Progenitor cell of endocrine pancreas (in vitro differentiated cells): ENCODE measurements at places on chromosomes 2 and 18. TPM values are rescaled to one million over a fixed set of nuclear protein-coding genes. Genes with fewer than 3 reads are reported as not detected.

DNA sequence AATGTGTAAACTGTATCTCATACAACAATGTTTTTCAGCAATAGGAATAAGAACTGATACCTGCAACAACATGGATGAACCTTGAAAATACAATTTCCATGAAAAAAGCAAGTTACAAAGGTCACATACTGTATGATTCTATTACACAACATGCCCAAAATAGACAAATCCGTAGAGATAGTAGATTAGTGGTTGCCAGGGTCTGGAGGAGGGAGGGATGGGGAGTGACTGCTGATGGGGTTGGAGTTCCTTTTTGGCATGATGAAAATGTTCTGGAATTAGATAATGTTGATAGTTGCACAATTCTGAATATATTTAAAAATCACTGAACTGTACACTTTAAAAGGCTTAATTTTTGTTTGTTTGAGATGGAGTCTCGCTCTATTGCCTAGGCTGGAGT is 33.8 kb downstream of the UBXN4 start:
- peaks cover 39% of the 10 kb centered on the region for H3K36me3 ChIP-seq
- no peak overlapping the region for H3K27ac ChIP-seq
- no peak overlapping the region for H3K4me3 ChIP-seq
- no peak for DNase-seq

GRCh38 chr18:45415614-45416013 is 199.7 kb upstream of the SLC14A2 start:
- no peak overlapping the region for H3K4me3 ChIP-seq
- peaks cover 16% of the 10 kb centered on the region for H3K27me3 ChIP-seq
- no peak for DNase-seq

GRCh38 chr2:241860184-241861078 is 1.7 kb upstream of the PDCD1 start:
- H3K27me3 ChIP-seq = peaks cover 22% of the 10 kb centered on the region
- no peak overlapping the region for H3K4me3 ChIP-seq
- H3K36me3 ChIP-seq = no peaks in the 10 kb centered on the region
- H3K4me1 ChIP-seq = no peaks in the 10 kb centered on the region
- H3K27ac ChIP-seq = no peak overlapping the region

DNA sequence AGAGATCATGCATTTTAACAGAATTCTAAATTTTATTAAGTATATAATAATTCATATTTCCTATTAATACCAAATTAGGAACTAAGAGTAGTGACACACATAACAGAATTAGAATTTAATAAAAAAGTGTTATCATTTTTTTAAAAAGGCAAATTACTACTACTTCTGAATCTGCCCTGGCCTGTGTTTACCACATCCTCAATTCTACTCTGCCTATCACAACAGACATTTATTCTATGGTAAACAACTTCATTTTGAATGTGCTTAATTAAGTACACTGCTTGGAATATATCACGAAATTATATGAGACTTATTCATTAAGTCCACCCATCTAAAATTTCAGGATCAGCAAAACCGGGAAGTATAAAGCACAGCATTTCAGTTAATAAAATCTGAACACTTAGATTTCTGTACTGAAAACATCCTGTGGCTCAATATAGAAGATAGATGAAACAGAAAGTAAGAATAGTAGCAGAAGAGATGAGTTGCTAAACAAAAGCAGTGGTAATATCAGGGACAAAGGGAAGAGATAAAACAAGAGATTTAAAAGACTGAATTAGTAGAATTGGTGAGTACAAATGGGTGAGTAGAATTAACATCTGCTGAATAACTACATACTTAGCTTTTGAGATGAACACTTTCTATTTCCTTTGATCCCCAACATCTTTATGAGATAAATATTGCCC is 3.7 kb downstream of the SMC6 start:
- H3K36me3 ChIP-seq = no peaks in the 10 kb centered on the region
- peaks cover 11% of the 10 kb centered on the region for H3K4me1 ChIP-seq
- no peak overlapping the region for H3K4me3 ChIP-seq

DNA sequence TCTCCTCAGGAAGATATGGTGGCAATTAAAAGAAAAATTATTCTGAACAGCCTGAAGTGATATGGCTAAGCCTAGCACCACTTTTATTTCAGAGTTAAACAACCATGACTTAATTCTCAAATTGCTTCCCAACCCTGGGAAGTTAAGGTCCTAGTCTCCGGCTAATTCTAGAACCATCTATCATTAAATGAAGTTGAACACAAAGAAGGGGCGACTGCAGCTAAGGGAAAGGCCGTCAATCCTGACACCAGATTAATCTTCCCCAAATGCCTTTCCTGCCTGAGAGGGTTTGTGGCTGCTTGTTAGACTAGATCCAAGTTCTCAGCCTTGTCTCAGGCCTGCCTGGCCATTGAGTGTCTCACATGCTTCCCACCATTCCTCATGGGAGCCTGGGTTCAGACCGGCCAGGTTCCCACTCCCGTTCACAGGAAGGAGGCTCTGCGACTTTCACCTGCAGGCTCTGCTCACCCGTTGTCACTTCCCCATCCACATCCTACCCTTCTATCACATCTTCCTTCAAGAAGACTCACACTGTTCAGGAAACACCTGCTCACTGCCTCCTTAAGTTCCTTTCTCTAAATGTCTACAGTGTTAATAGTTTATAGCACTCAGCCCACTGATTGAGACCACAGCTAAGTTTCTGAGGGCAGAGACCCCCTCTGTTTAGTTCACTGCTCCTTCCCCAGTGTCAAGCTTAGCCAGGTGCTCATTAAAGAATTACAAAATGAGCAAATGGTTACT is 282.9 kb upstream of the REV1 start:
- H3K4me1 ChIP-seq = peaks cover 18% of the 10 kb centered on the region
- H3K36me3 ChIP-seq = no peaks in the 10 kb centered on the region

CACNB4 gene
- total RNA-seq = 2.3 and 2.5 TPM in 2 replicates
